ENCODE measurements at places on chromosomes 11 and 22. TPM values are rescaled to one million over a fixed set of nuclear protein-coding genes. Genes with fewer than 3 reads are reported as not detected.

The PRR33 gene
- total RNA-seq: not detected

The PATE4 gene
- not detected for total RNA-seq

The SYCE3 gene
- total RNA-seq: not detected

The GRIA4 gene
- not detected for total RNA-seq

The APBB1 gene
- total RNA-seq: 43.7 TPM

DNA sequence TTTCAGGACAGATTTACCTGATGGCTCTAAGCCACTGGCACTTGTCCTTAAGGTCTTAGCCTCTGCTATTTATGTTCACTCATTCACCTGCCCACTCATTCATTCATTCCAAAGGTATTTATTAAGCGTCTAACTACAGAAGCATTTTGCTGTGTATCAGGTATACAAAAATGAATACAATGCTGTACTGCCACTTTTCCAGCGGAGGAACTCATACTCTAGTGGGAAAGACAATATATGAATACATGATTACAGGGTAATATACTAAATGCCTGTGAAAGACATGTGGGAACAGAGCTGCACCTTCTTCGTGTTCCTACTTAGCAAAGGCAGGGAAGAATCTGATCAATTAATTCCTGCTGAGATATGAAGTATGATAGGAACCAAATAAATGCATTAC, 43.7 kb downstream of the CLMP start:
- H3K27ac ChIP-seq: no peak overlapping the region
- DNase-seq: no peak
- H3K27me3 ChIP-seq: no peaks in the 10 kb centered on the region
- H3K4me3 ChIP-seq: no peak overlapping the region
- no peaks in the 10 kb centered on the region for H3K36me3 ChIP-seq

- no peaks in the 10 kb centered on the region for H3K36me3 ChIP-seq
- no peak overlapping the region for H3K27ac ChIP-seq
- H3K4me1 ChIP-seq: peaks cover 3% of the 10 kb centered on the region
- no peaks in the 10 kb centered on the region for H3K27me3 ChIP-seq
Measured at GRCh38 chr11:132714859-132715440, 817.4 kb downstream of the OPCML start.

DNA sequence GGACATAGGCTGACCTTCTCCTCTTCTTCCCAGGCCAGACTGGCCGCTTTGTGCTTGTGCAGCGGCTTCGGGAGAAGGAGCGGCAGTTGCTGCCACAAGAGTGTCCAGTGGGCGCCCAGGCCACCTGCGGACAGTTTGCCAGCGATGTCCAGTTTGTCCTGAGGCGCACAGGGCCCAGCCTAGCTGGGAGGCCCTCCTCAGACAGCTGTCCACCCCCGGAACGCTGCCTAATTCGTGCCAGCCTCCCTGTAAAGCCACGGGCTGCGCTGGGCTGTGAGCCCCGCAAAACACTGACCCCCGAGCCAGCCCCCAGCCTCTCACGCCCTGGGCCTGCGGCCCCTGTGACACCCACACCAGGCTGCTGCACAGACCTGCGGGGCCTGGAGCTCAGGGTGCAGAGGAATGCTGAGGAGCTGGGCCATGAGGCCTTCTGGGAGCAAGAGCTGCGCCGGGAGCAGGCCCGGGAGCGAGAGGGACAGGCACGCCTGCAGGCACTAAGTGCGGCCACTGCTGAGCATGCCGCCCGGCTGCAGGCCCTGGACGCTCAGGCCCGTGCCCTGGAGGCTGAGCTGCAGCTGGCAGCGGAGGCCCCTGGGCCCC, 1.4 kb downstream of the RASSF7 start:
- no peak overlapping the region for H3K27ac ChIP-seq
- peak overlapping the region; percentile 70 for H3K4me3 ChIP-seq
- no peaks in the 10 kb centered on the region for H3K4me1 ChIP-seq
- H3K27me3 ChIP-seq: no peaks in the 10 kb centered on the region

DNA sequence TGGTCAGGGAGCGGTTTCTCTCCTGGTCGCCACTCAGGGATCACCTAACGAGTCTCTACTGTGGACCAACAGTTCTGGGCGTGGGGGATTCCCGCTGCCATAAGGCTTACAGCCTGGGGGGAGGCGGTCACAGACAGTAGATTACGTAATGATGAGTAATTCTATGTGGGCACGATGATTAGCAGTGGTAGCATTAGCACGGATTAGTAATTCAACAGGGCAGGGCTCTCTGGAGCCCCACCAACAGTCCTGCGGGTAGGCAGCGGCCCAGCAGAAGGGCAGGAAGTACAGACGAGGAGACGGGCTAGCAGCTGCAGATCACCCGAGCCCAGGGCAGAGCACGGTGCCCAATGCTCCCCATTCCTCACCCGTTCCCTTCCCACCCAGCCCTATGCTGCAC, 3.6 kb downstream of the SHISAL1 start:
- DNase-seq: no peak
- H3K27me3 ChIP-seq: no peaks in the 10 kb centered on the region
- H3K36me3 ChIP-seq: no peaks in the 10 kb centered on the region
- H3K4me3 ChIP-seq: no peak overlapping the region

GRCh38 chr22:37163575-37164504, 14.1 kb upstream of the IL2RB start:
- DNase-seq: no peak
- no peak overlapping the region for H3K4me3 ChIP-seq
- no peaks in the 10 kb centered on the region for H3K27me3 ChIP-seq
- no peaks in the 10 kb centered on the region for H3K36me3 ChIP-seq
